Femur (tissue), 1 donor: ENCODE measurements at places on chromosomes 2 and 18.
A peak's percentile ranks its signal among the peaks of the same experiment; 100 is the strongest.

DNA sequence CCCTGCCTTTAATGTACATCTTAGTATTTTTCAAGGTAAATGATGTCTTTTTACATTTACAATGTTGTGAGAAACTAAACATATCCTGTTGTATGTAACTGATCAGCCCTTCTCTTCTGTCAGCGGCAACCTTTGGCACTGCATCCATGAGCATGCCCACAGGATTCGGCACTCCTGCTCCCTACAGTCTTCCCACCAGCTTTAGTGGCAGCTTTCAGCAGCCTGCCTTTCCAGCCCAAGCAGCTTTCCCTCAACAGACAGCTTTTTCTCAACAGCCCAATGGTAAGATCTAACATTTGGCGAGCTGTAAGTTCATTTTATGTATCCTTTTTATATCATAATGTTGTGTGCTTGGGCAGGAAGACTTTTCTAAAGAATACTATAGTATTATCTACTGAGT is 46.9 kb upstream of the SCYGR2 start:
- no peak for DNase-seq

GRCh38 chr2:181566334-181567032 is 90.4 kb downstream of the CERKL start:
- peak; percentile 26 for DNase-seq

GRCh38 chr2:219621935-219622334 is 5.5 kb upstream of the SLC4A3 start:
- DNase-seq = no peak

DNA sequence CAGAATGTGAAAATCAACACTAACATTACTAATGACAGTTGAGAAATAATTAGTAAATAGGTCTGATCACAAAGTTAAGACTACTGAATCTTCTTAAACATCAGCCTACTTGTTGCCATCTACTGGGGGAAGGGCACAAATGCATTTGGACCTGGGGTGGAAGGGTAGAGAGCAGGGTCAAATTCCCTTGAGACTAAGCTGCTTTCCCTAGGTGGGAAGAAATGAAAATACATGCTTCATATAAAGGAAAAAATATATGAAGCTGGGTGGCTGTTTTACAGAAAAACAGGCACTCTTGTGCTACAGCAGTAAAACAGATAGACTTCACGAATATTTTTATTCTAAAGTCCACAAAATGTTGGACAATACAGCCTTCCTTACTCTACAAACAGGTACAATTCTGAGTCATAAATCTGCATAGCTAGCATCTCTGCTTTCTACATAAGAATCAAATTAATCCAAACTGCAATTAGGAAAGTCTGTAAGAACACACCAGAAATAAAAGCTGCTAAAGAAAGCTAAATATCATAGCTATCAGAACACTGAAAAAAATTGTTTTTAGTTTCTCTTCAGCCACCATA is 10.9 kb downstream of the TRIP12 start:
- no peak for DNase-seq

- DNase-seq = no peak
Measured at GRCh38 chr18:63617049-63617914, 26.8 kb downstream of the SERPINB4 start.

DNA sequence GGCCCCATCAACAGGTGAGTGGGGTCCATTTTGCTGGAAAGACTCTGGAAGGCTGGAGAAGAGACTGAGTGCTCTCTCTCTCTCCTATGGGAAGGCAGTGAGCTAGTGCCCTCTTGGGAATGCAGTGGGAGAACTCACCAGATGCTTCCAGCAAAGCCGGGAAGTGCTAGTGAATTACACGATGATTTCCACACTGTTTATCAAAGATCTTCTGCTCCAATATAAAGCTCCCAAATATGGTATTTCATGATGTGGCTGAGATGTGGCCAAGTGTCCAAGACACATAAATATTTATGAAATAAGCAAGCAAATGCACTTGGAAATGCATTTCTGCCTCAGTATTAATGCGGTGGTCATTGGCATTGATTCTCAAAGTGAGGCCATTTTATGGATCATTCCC is 135.9 kb downstream of the VAPA start:
- no peak for DNase-seq

- no peak for DNase-seq
Measured at GRCh38 chr2:72894514-72894913, 7.3 kb downstream of the SPR start.

DNA sequence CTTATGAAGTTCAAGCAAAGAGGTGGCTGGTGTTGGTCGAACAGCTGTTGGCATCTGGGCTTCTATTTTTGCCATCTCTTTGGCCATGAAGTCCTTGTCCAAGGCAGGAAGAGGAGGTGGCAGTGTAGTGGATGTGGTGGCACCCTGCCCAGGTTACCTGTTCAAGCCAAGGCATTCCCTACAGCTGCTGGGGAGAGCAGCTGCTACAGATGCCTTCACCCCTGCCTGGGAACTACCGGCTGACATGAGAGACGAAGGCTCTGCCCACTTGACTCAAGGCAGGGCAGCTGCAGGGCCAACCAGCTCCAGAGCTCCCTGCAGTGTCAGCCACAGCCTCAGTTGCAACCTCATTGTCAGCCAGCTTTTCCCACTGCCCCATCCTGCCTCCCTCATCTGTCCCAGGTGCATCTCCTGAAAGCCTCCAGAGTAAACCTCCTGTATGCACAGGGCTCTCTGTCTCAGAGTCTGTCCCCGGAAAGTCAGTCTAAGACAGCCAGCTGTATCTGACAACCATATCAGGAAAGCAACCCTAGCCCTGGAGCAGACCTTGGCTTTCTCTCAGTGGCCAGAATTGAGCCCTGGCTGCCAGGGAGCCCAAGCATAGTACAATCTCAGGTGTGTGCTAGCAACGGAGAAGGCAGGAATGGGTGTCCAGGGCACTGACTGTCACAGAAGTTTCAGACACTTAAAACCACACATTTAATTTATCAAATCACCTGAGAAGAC is 115.9 kb downstream of the RPIA start:
- DNase-seq = no peak

- DNase-seq = no peak
Measured at GRCh38 chr2:16943279-16943958, 277.8 kb upstream of the CYRIA start.

GRCh38 chr2:233928594-233929351 is 11.6 kb downstream of the TRPM8 start:
- DNase-seq = no peak

DNA sequence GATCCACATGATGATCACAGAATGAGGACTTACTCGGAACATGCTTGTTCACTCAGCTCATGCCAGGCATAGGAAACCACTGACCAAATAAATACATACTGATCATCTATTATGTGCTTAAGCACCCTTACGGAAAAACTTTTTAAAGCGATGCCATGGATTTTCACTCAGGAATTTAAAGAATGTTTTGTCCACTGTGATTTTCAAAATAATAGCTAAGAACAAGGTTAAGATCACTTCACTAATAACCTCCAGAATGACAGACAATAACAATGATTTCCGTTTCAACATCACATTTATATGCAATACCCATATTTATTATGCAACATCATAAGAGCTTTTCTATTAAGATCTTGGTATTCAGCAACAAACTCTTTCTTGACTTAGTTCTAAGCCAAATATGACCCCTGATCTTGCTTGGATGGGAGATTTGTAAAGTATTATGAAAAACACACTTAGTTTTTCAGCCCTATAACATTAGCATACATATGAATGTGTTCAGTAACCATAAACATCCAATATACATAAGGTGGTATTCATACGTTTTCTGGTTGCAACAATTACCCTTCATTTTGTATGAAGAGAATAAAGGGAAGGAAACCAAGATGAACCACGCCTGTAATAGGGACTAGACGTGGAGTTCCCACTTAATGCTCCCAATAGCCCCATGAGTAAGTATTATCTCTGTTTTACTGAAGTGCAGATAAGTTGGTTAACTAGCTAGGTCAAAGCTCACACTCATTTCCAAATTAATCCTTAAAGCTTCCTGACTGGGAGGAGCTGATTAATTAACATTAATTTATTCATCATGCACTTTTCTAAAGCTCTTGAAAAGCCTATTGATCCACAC is 1.9 kb downstream of the CD302 start:
- DNase-seq = no peak

- no peak for DNase-seq
Measured at GRCh38 chr2:218264773-218265561, 4.2 kb downstream of the GPBAR1 start.

DNA sequence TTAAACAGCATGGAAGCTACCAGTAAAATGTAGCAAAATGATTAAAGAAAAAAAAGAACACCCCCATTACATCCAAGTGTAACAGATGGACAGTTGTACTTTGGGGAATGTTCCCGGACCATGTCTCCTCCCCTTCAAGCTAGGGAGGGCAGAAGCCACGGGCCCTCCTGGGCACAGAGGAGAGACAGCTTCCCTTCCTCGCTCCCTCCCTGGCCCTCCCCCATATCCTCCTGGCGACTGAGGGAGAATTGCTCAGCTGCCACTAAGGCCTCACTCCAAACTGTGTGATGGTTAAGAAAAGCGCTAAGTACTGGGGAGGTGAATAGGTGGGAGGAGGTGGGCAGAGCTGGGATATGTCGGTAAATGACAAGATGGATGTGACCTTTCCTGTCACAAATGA is 358.0 kb downstream of the HRH4 start:
- no peak for DNase-seq
